ENCODE measurements at places on chromosomes 5 and 9. TPM values are rescaled to one million over a fixed set of nuclear protein-coding genes. Genes with fewer than 3 reads are reported as not detected.
A peak's percentile ranks its signal among the peaks of the same experiment; 100 is the strongest.

C5orf52 gene
- not detected for total RNA-seq

ENG gene
- 24.3 TPM for total RNA-seq

PNPLA7 gene
- 48.6 TPM for total RNA-seq

DNA sequence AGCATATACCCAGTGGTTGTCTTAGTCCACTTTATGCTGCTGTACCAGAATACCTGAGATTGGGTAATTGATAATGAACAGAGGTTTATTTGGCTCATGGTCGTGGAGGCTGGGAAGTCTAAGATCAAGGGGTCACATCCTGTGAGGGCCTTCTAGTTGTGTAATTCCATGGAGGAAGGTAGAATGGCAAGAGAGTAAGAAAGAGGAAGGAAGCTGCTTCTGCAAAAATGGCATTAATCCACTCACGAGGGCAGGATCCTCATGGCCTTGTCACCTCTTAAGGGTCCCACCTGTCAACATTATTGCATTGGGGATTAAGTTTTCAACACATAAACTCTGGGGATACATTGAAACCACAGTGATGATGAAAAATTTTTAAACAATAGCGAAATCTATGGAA, 17.0 kb downstream of the BTNL8 start:
- DNase-seq: no peak

- no peak for DNase-seq
Measured at GRCh38 chr5:180641566-180641900, 7.9 kb downstream of the FLT4 start.

GRCh38 chr5:87499478-87500410, 87.0 kb upstream of the CCNH start:
- no peak for DNase-seq

DNA sequence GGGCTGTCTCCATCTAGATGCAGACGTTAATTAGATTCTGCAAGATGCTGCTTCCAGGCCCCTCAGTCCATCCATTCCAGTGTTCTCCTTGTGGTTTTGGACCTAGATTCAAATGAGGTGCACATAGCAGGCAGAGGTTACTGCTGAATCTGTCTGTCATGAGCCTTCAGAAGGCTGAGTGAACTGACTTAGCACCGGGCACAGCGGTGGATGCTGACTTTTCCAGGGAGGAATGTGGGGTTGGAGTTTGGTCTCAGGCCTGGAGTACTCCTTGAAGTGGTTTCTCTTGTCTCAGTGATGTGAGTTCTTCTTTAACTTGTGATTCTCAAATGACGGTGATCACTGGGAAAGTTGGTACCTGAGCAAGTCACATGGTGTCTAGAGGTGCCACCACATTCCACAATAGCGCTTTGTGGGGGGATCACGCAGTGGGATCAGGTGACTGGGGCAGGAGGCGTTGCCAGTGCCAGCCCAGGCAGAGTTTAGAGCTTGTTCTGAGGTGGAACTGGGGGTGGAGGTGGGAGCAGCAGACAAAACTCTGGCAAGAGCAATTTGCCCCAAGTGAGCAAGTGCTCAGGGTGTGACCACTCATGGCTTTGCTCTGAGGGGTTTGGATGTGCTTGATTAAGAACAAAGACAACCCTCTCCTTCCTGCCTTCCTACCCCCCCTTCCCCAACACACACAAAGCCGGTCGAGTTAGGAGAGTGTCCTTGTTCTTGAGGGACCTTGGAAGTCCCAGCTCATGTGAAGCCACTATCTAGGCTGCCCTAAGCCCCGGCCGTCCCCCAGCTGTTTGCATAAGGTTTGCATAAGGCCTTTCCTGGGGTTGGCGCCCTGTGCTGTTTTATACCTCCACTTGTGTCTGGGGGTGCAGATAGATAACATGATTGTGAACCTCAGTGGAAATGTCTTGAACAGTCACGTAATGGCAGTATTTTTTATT, 25.1 kb downstream of the JADE2 start:
- peak; percentile 75 for DNase-seq

DNA sequence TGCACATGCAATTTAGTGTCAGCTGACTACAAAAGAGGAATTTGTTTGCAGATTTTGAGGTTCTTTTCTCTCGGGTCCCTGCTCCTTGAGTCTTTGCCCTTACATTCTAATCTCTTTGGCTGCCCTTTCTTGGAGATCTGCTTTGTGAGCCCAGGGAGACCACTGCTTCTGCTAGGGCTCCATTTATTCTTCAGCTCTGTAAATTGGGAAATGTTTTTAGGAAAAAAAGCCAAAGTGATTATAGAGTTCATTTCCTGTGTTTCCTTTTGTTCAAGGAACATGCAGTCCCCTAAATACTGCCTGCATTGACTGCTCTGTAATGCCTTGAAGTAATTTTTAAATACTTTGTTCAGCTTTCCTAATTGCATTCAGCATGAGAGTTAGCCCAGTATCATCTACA, 197.4 kb downstream of the CSNK1G3 start:
- no peak for DNase-seq
